ENCODE measurements at places on chromosomes 3 and 15.

- DNase-seq, result no peak
Observed at GRCh38 chr3:103367481-103367880, 932.7 kb downstream of the ZPLD1 start.

DNA sequence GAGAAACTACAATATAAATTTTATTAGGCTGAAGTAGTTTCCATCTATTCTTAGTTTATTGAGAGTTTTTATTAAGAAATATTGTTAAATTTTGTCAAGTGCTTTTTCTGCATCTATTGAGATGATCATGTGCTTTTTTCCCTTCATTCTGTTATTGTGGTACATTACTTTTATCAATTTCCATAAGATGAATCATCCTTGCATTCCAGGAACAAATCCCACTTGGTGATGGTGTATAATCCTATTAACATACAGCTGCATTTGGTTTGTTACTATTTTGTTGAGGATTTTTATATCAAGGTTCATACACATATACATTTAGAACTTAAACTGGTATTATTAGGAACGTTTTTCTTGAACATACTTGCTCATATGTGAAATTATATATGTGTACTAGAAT is 199.8 kb downstream of the TBC1D5 start:
- no peak for DNase-seq

GRCh38 chr3:176723758-176724393 is 473.4 kb downstream of the TBL1XR1 start:
- DNase-seq, result no peak

DNA sequence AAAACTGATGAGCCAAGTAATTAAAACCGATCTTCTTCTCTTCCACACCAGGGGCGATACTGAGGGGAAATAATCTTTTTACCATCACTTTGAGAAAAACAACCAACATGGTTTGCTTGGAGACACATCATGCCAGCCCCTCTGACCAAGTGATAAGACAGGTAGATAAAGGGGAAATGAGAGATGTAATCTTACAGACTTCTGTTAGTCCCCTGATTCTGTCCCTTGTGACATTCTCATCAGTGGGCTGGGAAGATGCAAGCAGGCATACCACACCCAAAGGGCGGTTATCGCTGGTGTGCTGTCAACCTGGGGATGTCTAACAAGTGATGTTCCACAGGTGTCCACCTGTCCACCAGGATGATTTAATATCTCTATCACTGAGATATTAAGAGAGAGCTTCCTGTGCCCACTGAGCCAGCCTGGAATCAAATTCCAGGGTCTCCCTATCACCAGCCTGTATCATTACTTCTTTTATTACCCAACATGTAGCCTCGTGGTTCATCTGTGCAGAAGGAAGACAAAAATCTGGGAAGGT is 315.0 kb downstream of the FOXP1 start:
- no peak for DNase-seq

DNA sequence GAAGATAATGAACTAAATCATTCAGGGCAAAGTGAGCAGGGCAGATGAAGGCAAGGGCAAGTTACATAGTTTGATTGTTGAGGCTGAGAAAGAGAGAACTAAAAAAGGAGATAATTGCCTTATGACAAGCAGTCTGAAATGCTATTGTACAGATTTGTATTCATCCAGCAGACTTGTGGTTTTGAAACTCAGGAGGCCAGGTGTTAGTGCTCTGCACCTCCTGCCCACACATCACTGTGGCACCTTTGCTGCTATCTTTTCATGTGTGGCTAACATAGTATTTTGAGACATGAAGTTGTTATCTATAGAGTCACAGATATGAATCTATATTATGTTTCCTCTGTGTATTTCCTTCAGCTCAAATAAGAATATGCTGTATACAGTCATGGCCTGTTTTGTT is 24.3 kb upstream of the SUCLG2 start:
- no peak for DNase-seq

GRCh38 chr3:183958775-183959174 is 58.9 kb downstream of the ABCC5 start:
- no peak for DNase-seq

DNA sequence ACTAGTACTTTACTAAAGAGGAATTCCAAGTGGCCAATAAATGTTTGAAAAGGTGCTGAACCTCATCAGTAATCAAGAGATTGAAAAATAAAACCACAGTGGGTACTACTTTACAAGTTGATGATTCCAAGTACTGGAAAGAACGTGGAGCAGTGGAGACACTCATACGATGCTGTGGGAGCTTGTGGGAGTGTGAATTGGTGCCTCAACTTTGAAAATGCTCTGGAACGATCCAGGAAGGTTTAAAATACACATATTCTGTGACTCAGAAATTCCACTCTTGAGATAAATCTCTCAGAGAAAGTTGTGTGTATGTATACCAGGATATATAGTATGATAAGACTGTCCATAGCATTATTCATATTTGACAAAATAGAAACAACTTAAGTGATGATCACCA is 9.3 kb downstream of the LRCH3 start:
- no peak for DNase-seq

- no peak for DNase-seq
Observed at GRCh38 chr3:62090066-62090465, 283.3 kb downstream of the FEZF2 start.

DNA sequence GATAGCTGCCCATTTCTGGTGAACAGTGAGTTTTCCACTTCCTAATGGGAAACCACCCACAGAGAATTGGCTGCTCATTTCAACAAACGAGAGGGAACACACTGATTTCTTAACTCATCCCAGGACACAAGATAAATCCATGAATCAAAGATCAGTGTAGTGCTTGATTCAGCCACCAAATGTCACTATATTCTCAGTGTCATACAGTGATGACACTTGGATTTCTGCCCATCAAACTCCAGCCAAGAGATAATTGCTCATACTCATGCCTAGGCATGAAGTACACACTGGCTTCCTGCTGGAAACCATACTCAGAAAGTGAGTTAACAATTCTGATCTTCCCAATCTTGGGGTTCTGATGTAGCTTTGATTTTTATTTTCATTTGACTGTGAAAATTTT is 35.4 kb upstream of the GRM7 start:
- peak; percentile 39 for DNase-seq

- no peak for DNase-seq
Observed at GRCh38 chr3:52743152-52743551, 27.6 kb downstream of the NEK4 start.

- DNase-seq, result no peak
Observed at GRCh38 chr15:48469681-48470080, 138.5 kb downstream of the DUT start.

- DNase-seq, result no peak
Observed at GRCh38 chr15:42729409-42729808, 7.5 kb downstream of the CDAN1 start.

- no peak for DNase-seq
Observed at GRCh38 chr15:101256757-101257156, 4.9 kb upstream of the CHSY1 start.
